Activated naive CD8-positive, alpha-beta T cell treated with anti-CD3 and anti-CD28 coated beads for 36 hours (primary cell): ENCODE measurements at places on chromosomes 12 and 14. TPM values are rescaled to one million over a fixed set of nuclear protein-coding genes. Genes with fewer than 3 reads are reported as not detected.

The CRIP2 gene
- total RNA-seq, result 0.16 TPM

The SCYL2 gene
- total RNA-seq, result 27.1 TPM

The AGAP2 gene
- total RNA-seq, result 23.8 TPM

The TAS2R10 gene
- not detected for total RNA-seq

The ARMH4 gene
- not detected for total RNA-seq

The SLC6A15 gene
- total RNA-seq, result 0.14 TPM

The IRAK3 gene
- 0.30 TPM for total RNA-seq

The TMEM132D gene
- total RNA-seq, result not detected

The TTC6 gene
- total RNA-seq, result not detected

GRCh38 chr12:6091786-6092566 lies 32.5 kb downstream of the VWF start:
- H3K27me3 ChIP-seq, result no peaks in the 10 kb centered on the region
- H3K27ac ChIP-seq, result no peak overlapping the region
- no peak for DNase-seq
- H3K4me3 ChIP-seq, result no peak overlapping the region
- peaks cover 8% of the 10 kb centered on the region for H3K4me1 ChIP-seq

DNA sequence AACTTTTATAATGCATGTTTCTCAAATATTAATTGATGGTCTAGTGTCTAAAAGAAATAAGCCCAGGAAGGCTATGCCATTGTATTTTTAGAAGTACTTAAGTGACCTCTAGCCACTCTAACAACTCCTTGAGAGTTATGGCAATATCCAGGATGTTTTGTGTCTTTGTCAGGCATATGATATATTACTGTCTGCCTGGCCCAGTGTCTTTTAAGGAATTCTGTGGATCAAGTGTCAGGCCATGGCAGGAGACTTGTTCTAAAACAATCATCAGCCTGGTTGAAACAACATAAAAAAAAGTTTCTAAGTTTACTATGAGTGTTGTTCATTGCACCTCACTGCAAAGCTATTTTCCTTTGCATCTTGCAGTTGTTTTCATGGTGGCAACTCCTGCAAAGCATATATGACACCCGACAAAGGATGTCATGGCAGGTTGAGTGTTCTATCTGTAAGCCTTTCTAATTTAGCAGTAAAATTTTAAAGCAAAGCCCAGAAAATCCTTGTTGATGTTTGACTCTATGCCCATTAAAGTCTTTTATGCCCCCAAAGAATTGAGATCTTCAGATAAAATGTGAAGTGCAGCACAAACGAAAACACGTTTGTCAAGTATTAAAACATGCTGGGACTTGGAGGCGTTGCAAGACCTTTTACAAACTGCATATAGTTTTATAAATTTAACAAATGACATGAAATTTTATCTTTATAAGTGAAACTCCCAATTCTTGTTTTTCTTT lies 89.5 kb upstream of the SLC38A2 start:
- H3K4me3 ChIP-seq, result no peak overlapping the region
- no peaks in the 10 kb centered on the region for H3K27me3 ChIP-seq
- no peak overlapping the region for H3K27ac ChIP-seq
- DNase-seq, result no peak
- H3K36me3 ChIP-seq, result peaks cover 6% of the 10 kb centered on the region
- peaks cover 37% of the 10 kb centered on the region for H3K4me1 ChIP-seq

- H3K36me3 ChIP-seq, result no peaks in the 10 kb centered on the region
- H3K27me3 ChIP-seq, result peaks cover 9% of the 10 kb centered on the region
- H3K4me3 ChIP-seq, result no peak overlapping the region
- peaks cover 9% of the 10 kb centered on the region for H3K4me1 ChIP-seq
Observed at GRCh38 chr12:51855586-51856428, 7.3 kb upstream of the FIGNL2 start.

DNA sequence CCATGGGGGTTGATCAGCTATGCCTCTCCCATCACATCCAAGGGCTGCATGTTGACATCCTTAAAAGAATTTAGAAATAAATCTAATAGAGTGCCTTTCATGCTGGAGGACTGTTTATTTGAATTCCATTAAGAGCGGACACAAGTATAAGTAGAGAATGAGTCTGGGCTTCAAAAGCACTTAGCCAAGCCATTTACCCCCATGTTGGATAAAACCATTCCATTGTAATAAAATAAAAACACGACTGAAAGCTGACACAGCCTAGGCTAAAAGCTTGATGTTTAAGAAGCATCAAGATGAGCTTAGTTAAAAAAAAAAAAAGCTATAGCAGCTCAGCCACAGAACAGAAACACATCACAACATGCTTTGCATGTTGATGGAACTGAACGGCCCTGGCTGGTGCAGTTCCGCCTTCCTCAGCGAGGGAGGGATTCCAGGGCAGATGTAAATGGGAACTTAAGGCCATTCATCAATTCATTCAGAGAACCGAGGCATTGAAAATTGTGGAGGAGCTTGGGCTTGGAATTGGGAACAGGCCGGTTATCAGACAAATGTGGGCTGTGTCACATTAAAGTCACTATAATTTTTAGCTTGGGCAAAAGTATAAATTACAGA lies 41.2 kb downstream of the TMEM132D start:
- H3K27me3 ChIP-seq, result no peaks in the 10 kb centered on the region
- no peaks in the 10 kb centered on the region for H3K4me1 ChIP-seq
- H3K27ac ChIP-seq, result no peak overlapping the region
- no peaks in the 10 kb centered on the region for H3K36me3 ChIP-seq
- DNase-seq, result no peak

GRCh38 chr14:93100570-93100969 lies 15.2 kb downstream of the ITPK1 start:
- H3K4me1 ChIP-seq, result peaks cover 43% of the 10 kb centered on the region
- H3K27ac ChIP-seq, result no peak overlapping the region
- no peak overlapping the region for H3K4me3 ChIP-seq
- H3K36me3 ChIP-seq, result no peaks in the 10 kb centered on the region
- no peaks in the 10 kb centered on the region for H3K27me3 ChIP-seq

DNA sequence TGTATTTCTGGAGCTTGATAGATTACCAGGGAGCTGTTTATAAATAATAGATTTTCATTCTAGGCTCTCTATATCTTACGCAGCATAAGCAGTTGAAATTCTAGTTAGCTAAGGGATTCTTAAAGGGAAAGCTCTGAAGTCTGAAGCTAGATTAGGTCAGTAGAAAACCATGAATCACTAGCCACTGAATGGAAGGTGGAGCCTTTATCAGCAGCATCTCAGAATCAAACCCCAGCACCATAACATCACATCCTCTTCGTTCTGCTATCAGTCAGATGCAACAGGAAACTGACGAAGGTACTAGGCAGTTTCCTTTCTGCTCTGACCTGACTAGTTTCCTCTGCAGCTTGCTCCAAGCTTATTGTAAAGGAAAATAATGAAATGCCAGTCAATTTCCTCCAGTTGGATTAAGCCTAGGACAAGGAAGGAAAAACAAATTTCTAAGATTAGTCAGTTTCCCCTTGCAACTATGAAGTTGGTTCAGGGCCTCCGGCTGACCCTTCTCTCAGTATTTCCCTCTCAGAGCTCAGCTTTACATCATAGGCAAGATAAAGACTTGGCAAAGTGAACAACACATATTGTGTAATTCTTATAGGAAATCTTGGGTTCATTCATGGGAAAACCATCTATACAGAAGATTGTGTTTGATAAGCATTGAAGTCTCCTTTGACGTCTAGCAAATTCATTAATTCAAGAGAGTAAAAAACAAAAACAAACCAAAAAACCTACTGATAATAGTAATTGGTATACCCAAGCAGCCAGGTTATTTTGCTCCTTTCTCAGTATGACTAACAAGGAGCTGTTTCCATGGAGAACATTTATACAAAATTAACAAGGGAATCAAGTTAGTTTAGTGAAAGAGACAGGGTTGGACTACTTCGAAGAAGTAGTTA lies 43.4 kb upstream of the CFAP54 start:
- peak; percentile 44 for DNase-seq
- H3K36me3 ChIP-seq, result peaks cover 1% of the 10 kb centered on the region
- H3K27ac ChIP-seq, result peak overlapping the region; percentile 95
- H3K4me3 ChIP-seq, result peak overlapping the region; percentile 50

- H3K4me3 ChIP-seq, result no peak overlapping the region
- DNase-seq, result no peak
- no peaks in the 10 kb centered on the region for H3K27me3 ChIP-seq
- H3K36me3 ChIP-seq, result no peaks in the 10 kb centered on the region
- H3K27ac ChIP-seq, result no peak overlapping the region
- no peaks in the 10 kb centered on the region for H3K4me1 ChIP-seq
Observed at GRCh38 chr14:86491743-86492142, 961.8 kb downstream of the FLRT2 start.

- H3K4me1 ChIP-seq, result no peaks in the 10 kb centered on the region
- no peak overlapping the region for H3K27ac ChIP-seq
- no peaks in the 10 kb centered on the region for H3K36me3 ChIP-seq
- no peaks in the 10 kb centered on the region for H3K27me3 ChIP-seq
Observed at GRCh38 chr12:77354766-77355362, 289.5 kb upstream of the E2F7 start.

- peaks cover 8% of the 10 kb centered on the region for H3K4me1 ChIP-seq
- no peak overlapping the region for H3K27ac ChIP-seq
Observed at GRCh38 chr12:131834798-131835615, 6.8 kb downstream of the MMP17 start.

GRCh38 chr12:57993834-57994233 lies 52.5 kb downstream of the ATP23 start:
- H3K36me3 ChIP-seq, result no peaks in the 10 kb centered on the region
- no peak overlapping the region for H3K27ac ChIP-seq
- H3K27me3 ChIP-seq, result peaks cover 5% of the 10 kb centered on the region
- no peak for DNase-seq
- H3K4me1 ChIP-seq, result no peaks in the 10 kb centered on the region
- no peak overlapping the region for H3K4me3 ChIP-seq

- no peak for DNase-seq
- H3K27ac ChIP-seq, result no peak overlapping the region
- H3K4me3 ChIP-seq, result no peak overlapping the region
- no peaks in the 10 kb centered on the region for H3K27me3 ChIP-seq
Observed at GRCh38 chr14:20555845-20556244, 5.0 kb downstream of the RNASE9 start.

DNA sequence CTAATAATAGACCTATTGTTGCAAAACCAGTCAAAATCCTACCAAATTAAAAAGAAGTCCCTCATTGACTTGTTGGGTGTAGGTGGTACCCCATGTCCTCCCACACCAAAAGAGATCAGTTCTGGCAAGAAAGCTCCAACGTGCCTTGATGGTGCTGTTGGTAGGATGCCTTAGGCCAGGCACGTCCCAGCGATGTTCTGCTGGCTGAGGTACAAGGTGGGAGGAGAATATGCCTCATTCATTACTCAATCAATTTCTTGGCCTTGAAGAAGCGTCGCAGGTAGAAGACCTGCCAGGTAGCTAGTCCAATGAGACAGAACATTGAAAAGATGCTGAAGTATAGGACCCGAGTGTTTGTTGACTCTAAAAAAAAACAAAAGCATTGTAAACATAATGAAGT lies 7.8 kb upstream of the NEK9 start:
- no peak for DNase-seq
- no peaks in the 10 kb centered on the region for H3K27me3 ChIP-seq
- H3K27ac ChIP-seq, result peak overlapping the region; percentile 1
- peaks cover 38% of the 10 kb centered on the region for H3K36me3 ChIP-seq

- DNase-seq, result no peak
- H3K27ac ChIP-seq, result peak overlapping the region; percentile 95
- peak overlapping the region; percentile 70 for H3K4me3 ChIP-seq
- H3K4me1 ChIP-seq, result peaks cover 50% of the 10 kb centered on the region
Observed at GRCh38 chr12:89862511-89863445, 154.1 kb upstream of the ATP2B1 start.

- no peaks in the 10 kb centered on the region for H3K36me3 ChIP-seq
- H3K27me3 ChIP-seq, result peaks cover 6% of the 10 kb centered on the region
- DNase-seq, result no peak
Observed at GRCh38 chr14:74459976-74460375, 33.1 kb downstream of the NPC2 start.

- no peak for DNase-seq
- no peak overlapping the region for H3K4me3 ChIP-seq
- H3K4me1 ChIP-seq, result peaks cover 10% of the 10 kb centered on the region
- H3K36me3 ChIP-seq, result no peaks in the 10 kb centered on the region
Observed at GRCh38 chr12:90254796-90255195, 546.2 kb upstream of the ATP2B1 start.

GRCh38 chr14:74952697-74953484 lies 2.5 kb downstream of the PGF start:
- DNase-seq, result no peak
- H3K27me3 ChIP-seq, result peaks cover 14% of the 10 kb centered on the region
- H3K4me3 ChIP-seq, result no peak overlapping the region

- H3K4me3 ChIP-seq, result no peak overlapping the region
- no peaks in the 10 kb centered on the region for H3K4me1 ChIP-seq
- no peaks in the 10 kb centered on the region for H3K27me3 ChIP-seq
Observed at GRCh38 chr14:79534703-79535353, 676.5 kb downstream of the DIO2 start.

- H3K27me3 ChIP-seq, result no peaks in the 10 kb centered on the region
- H3K4me3 ChIP-seq, result peak overlapping the region; percentile 56
- peak overlapping the region; percentile 94 for H3K27ac ChIP-seq
- H3K36me3 ChIP-seq, result peaks cover 73% of the 10 kb centered on the region
- H3K4me1 ChIP-seq, result peaks cover 77% of the 10 kb centered on the region
- DNase-seq, result peak; percentile 68
Observed at GRCh38 chr14:100106250-100107112, 41.3 kb downstream of the EVL start.

- no peaks in the 10 kb centered on the region for H3K36me3 ChIP-seq
- H3K27me3 ChIP-seq, result peaks cover 7% of the 10 kb centered on the region
- H3K27ac ChIP-seq, result no peak overlapping the region
- H3K4me3 ChIP-seq, result no peak overlapping the region
- no peaks in the 10 kb centered on the region for H3K4me1 ChIP-seq
Observed at GRCh38 chr12:7433276-7433822, 10.6 kb downstream of the CD163L1 start.

GRCh38 chr12:84842406-84843013 lies 70.1 kb downstream of the SLC6A15 start:
- no peak for DNase-seq
- no peak overlapping the region for H3K4me3 ChIP-seq
- H3K4me1 ChIP-seq, result peaks cover 6% of the 10 kb centered on the region
- H3K36me3 ChIP-seq, result no peaks in the 10 kb centered on the region

GRCh38 chr14:33717866-33718265 lies 233.0 kb downstream of the EGLN3 start:
- no peak overlapping the region for H3K27ac ChIP-seq
- no peak overlapping the region for H3K4me3 ChIP-seq
- H3K4me1 ChIP-seq, result no peaks in the 10 kb centered on the region
- DNase-seq, result no peak

GRCh38 chr14:75888945-75889344 lies 92.8 kb downstream of the TGFB3 start:
- no peak overlapping the region for H3K27ac ChIP-seq
- H3K4me1 ChIP-seq, result no peaks in the 10 kb centered on the region
- H3K27me3 ChIP-seq, result no peaks in the 10 kb centered on the region
- no peak overlapping the region for H3K4me3 ChIP-seq

DNA sequence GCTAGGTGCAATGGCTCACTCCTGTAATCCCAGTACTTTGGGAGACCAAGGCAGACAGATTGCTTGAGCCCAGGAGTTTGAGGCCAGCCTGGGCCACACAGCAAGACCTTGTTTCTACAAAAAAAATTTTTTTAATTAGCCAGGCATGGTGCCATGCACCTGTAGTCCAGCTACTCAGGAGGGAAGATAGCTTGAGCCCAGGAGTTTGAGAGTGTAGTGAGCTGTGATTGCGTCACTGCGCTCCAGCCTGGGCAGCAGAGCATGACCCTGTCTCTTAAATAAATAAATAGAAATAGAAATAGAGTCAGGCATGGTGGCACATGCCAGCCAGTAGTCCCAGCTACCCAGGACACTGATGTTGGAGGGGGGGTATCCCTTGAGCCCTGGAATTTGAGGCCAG lies 36.7 kb upstream of the CLIP1 start:
- no peak overlapping the region for H3K4me3 ChIP-seq
- no peak overlapping the region for H3K27ac ChIP-seq
- no peaks in the 10 kb centered on the region for H3K36me3 ChIP-seq
- no peaks in the 10 kb centered on the region for H3K27me3 ChIP-seq
- peaks cover 3% of the 10 kb centered on the region for H3K4me1 ChIP-seq
- DNase-seq, result no peak
